ENCODE measurements at places on chromosomes 3 and 15.

DNA sequence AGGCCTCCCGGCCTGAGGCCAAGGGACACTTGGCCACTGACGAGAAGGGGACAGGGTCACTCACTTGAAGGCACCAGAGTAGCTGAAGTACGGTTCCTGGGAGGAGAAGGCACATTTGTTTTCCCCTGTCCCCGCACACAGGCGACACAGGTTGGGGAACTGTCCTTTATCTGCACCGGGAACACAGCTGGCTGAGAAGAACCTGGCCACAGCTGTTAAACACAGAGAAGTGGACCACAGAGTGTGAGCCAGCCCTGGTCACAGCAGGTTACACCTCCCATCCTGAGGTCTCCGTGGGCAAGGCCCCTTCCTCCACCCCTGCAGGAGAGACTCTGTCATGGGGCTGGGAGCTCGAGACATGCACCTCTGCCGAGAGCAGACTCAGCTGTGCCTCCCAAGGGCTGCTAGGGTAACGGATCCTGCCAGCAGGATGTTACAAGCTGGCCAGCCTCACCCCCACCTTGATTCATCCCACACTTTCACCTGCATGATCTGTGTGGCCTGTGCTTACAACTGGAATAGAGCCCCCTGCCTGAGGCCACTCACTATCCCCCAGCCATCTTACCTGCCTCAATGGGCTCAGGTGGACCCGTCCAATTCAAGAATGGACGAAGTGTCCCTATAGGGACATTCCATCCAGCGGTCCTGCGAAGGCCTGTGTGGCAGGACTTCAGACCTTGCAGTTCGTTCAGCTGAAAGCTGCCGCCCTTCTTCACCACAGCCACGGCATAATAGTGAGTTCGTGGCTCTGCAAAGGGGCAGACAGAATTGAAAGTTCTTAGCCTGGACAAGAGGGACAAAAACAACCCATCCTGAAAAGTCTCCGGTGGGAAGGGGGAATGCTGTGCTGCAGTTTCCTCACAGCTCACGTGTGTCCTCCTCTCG lies 9.2 kb downstream of the LTF start:
- DNase-seq, result no peak

- DNase-seq, result no peak
Observed at GRCh38 chr3:8996681-8997121, 33.4 kb upstream of the RAD18 start.

DNA sequence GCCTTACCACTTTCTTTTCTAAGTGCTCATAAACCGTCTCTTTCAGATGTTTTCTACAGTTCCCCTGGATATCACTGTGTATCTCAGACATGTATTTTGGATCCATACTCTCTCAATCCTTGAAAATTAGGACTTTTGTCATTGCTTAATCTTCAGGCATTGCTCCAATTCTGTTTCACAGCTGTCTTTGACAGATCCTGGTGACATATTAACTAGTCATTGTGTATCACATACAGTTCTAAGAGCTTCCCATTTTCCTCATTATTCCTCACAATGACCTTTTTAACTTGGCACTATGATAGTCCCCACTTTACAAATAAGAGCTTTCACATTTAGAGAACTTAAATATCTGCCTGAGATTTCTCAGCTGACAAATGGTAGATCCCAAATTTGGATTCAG lies 151.7 kb downstream of the CLSTN2 start:
- DNase-seq, result no peak

DNA sequence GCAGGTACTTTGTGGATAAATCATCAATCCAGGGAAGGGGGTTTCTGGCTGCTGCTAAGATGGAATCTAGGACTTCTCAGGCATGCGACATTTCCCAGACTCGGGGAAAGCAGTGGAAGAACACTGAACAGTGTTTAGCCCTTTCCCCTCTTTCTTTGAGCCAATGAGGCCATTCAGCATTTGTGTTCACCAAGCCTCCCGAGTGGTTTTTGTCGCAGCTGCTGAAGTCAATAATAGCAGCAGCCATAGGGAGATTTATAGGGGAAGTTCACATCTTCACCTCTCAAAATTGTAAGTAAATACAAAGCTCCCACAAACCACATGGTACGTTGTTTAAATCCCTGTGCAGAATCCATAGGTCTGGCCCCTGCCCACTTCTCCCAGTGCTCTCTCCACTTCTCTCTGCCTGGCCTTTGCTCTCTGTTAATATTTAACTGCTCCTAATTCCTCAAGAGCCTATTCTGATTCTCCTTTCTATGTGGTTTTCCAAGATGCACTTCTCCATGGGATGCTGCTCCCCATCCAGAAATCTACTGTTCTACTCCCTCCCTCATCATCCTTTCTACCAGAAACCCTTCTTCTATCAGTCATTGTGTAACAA lies 230.7 kb downstream of the SHQ1 start:
- no peak for DNase-seq

DNA sequence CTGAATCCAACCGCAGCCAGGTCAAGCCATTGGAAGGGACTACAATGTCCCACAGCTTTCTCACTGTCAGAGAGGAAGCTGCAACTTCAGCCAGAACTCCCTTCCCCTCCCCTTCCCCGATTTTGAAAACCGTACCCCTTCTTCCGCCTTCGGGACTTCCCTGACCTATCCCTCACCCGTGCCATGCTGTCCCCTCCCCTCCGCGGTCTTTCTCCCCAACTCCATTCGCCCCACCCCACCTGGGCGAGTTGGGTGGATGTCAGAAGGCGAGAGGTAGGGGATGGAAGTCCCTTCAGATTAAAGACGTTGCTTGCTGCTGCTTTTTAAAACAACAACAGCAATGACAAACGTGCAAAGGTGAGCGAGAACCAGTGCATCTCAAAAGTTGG lies 723 bp downstream of the CPNE4 start:
- DNase-seq, result no peak

- no peak for DNase-seq
Observed at GRCh38 chr3:153756816-153757215, 364.4 kb upstream of the ARHGEF26 start.

Measured in GM20000 (cell line).